ENCODE measurements at places on chromosomes 2 and 18.

GRCh38 chr2:49514201-49514600, 359.9 kb upstream of the FSHR start:
- no peak for DNase-seq
- H3K27ac ChIP-seq = no peak overlapping the region
- H3K27me3 ChIP-seq = no peaks in the 10 kb centered on the region
- no peaks in the 10 kb centered on the region for H3K4me1 ChIP-seq
- no peaks in the 10 kb centered on the region for H3K36me3 ChIP-seq
- H3K4me3 ChIP-seq = no peak overlapping the region

- no peaks in the 10 kb centered on the region for H3K4me1 ChIP-seq
- no peak overlapping the region for H3K4me3 ChIP-seq
- no peak overlapping the region for H3K27ac ChIP-seq
- H3K36me3 ChIP-seq = no peaks in the 10 kb centered on the region
Observed at GRCh38 chr2:180520921-180521581, 459.4 kb upstream of the UBE2E3 start.

- DNase-seq = no peak
- H3K27ac ChIP-seq = no peak overlapping the region
- H3K27me3 ChIP-seq = no peaks in the 10 kb centered on the region
Observed at GRCh38 chr18:73452866-73453265, 585.1 kb upstream of the NETO1 start.

GRCh38 chr2:140473851-140474250, 1657.0 kb downstream of the LRP1B start:
- DNase-seq = no peak
- H3K27me3 ChIP-seq = no peaks in the 10 kb centered on the region
- no peak overlapping the region for H3K27ac ChIP-seq
- H3K4me1 ChIP-seq = no peaks in the 10 kb centered on the region

DNA sequence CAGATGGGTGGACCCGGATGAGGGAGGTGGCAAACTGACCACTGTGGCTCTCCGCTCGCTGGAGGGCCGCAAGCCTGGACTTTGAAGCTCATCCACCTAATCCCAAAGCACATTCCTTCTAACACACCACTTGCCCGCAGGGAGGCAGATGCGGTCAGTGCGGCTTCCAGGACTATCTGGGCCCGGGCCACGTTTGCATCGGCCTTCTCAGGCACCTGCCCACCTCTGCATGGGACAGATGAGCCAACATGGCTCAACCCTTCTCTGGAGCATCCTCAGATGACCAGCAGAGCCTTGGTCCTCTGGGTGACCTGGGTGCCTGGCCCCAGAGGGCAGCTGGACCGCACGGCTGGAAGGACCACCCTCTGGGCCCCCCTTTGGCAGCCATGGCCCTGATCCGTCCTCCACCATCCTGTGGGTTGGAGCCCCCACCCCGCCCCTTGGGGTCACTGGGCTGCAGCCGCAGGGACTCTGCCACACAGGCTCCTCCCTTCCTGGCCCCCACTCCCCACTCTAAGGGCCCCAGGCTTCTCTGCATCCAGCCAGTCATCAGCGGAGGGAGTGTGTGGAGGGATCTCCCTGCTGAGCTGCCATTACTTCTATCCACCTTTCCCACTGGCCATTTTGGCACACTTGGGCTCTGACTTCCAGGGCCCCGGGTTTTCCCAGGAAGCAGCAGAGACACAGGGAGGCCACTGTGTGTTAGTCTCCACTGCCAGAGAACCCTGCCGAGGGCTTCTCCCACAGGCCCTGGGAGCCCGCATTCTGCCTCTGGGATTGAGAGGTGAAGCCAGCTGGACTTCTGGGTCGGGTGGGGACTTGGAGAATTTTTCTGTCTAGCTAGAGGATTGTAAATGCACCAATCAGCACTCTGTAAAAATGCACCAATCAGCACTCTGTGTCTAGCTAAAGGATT, 12.3 kb downstream of the HDAC4 start:
- no peak overlapping the region for H3K27ac ChIP-seq
- H3K36me3 ChIP-seq = peaks cover 12% of the 10 kb centered on the region
- H3K27me3 ChIP-seq = no peaks in the 10 kb centered on the region

GRCh38 chr2:206305523-206306245, 31.2 kb downstream of the ZDBF2 start:
- H3K36me3 ChIP-seq = peaks cover 4% of the 10 kb centered on the region
- H3K27ac ChIP-seq = no peak overlapping the region
- H3K4me3 ChIP-seq = no peak overlapping the region
- H3K27me3 ChIP-seq = no peaks in the 10 kb centered on the region

GRCh38 chr18:6248017-6248416, 166.7 kb downstream of the L3MBTL4 start:
- DNase-seq = no peak
- H3K27me3 ChIP-seq = no peaks in the 10 kb centered on the region
- H3K4me3 ChIP-seq = no peak overlapping the region
- no peaks in the 10 kb centered on the region for H3K36me3 ChIP-seq
- H3K4me1 ChIP-seq = no peaks in the 10 kb centered on the region
- H3K27ac ChIP-seq = no peak overlapping the region
